ENCODE measurements at places on chromosomes 2 and 18.

DNA sequence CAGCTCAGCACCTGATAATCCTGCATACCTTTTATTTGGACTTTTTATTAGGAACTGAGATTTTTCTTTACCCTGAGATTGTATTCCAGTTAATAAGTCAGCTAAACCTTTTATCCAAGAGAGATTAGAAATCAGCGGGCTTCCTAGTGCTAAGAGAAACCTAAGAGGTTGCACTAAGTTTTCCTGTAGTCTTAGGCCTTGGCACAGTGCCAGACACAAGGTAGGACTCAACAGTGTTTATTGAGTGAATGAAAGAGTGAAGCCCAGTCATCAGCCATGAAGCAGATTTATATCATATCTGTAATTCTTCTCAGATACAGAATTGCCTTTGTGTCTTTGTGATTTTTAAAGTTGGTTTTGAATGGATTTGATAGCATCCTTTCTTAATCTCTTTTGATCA is 13.6 kb downstream of the OTX1 start:
- DNase-seq: no peak

DNA sequence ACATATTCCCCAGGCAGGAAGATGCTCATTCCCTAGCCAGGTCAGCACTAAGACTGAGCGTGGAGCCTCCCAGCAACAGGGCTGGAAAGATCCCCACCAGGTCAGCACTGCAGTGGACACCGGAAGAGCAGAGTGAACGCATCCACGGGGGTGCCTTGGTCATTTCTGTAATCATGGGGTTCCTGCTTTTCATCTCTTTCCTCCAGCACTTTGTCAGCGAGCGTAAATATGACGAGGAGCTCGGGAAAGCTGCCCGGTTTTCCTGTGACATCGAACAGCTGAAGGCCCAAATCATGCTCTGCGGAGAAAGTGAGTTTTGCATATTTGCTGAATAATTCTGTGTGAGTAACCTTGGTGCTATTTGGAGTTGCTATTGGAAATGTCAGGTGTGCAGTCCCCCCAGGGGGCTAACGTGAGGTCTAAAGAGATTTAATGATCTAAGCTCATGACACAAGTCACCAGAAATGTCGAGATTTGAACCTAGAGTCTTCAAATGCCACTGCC is 40.1 kb downstream of the KCTD18 start:
- DNase-seq: no peak

DNA sequence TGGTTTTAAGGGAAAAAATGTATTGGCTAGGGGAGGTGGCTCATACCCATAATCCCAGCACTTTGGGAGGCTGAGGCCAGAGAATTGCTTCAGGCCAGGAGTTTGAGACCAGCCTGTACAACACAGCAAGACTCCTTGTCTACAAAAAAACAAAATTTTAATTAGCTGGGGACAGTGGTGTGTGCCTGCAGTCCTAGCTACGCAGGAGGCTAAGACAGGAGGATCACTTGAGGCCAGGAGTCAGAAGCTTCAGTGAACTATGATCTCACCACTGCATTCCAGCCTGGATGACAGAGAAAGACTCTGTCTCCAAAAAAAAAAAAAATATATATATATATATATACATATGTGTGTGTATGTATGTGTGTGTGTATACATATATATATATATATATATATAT is 18.5 kb downstream of the CCDC88A start:
- no peak for DNase-seq

GRCh38 chr2:27628767-27629709 is at the start of the genes CCDC121 and GPN1:
CCDC121 (minus strand) TSS chr2:27629012; CDS start chr2:27627799, 1,213 bp downstream.
GPN1 (plus strand) TSS chr2:27629050; CDS start chr2:27629059, 9 bp downstream.
- DNase-seq: peak; percentile 84

GRCh38 chr2:175935289-175936181 is 66.5 kb downstream of the LNPK start:
- no peak for DNase-seq

DNA sequence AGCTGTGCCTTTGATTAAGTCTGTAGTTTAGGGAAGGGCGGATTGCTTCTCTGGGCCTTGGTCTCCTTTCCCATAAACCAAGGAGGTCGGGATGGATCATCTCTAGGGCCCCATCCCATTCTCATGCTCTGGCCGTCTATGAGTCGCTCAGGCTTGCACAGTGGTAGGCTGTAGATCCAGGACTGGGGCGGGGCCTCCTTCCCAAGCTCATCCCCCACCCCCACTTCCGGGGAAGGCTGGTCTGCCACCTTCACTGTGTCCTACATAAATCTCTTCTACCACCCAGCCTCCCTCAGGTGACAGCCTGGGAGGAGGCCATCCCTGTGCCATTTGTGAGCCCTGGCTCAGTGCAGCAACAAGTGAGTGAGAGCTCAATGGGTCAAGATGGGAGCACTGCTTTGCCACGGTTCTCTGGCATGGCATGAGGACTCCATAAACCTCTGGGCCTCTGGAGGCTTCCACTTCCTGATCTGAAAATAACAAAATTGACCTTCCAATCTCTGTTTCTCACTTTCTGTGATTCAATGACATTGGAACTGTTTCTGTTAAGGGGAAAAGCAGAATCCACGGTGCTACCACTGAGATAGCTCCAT is 68.5 kb downstream of the SUMO1 start:
- no peak for DNase-seq

- no peak for DNase-seq
Observed at GRCh38 chr2:204051476-204051875, 114.9 kb downstream of the ICOS start.

DNA sequence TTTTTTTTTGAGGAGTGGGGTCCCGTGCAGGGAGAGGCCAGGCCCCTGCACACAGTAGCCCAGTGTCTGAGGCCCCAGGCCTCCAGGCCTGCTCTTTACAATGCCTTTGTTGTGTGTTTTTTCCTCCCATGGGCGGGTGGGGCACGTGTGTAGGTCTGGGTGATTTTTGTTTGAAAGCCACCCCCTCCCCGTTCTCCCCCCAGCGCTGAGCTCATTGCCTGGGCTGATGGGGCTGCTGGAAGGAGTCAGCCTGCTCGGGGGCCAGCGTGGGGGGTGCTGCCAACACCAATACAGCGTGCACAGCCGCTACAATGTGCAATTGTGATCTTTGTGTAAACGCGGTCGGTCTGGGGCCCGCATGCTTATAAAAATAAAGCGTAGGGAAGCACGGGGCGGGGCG is 142.7 kb downstream of the DYSF start:
- no peak for DNase-seq

- no peak for DNase-seq
Observed at GRCh38 chr2:71843391-71843850, 304.2 kb downstream of the CYP26B1 start.

GRCh38 chr2:195610717-195611116 is 46.3 kb upstream of the SLC39A10 start:
- DNase-seq: no peak

GRCh38 chr2:160742667-160743066 is 249.1 kb upstream of the RBMS1 start:
- no peak for DNase-seq

DNA sequence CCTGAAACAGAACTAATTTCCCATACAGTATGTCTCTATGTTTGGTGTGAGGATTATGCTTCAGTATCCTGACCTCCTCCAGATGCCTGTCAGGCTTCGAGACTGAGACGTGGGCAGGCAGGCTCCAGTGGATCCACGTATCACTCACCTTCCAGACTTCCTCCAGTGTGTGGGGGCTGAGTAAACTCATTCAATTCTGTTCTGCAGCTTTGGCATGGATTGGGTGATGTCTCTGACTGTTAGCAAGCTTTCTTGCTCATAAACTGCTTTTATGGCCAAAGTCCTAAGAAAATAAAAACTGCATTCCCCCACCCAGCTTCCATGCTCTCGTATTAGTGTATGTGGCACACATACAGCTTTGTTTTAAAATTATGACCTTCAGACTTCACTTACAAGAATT is 53.6 kb downstream of the CCDC93 start:
- DNase-seq: no peak

DNA sequence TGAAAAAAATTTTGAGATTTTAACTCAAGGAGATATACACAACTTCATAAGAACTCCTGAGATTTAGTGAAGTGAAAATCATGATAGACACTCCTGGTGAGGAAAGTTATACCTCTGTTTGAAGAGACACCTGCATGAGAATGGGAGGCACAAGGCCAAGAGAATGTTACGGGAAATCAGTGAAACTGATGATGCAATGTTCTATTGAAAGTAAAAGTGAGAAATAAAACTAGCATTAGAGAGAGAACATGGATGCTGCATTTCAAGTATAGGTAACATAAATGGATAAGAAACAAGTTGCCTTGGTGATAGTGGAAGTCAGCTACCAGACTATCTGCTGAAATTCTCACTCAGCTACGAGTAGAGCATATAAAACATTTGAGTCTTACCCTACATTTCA is 562.1 kb upstream of the FANCL start:
- no peak for DNase-seq

- DNase-seq: no peak
Observed at GRCh38 chr2:158740621-158741020, 54.5 kb upstream of the DAPL1 start.

DNA sequence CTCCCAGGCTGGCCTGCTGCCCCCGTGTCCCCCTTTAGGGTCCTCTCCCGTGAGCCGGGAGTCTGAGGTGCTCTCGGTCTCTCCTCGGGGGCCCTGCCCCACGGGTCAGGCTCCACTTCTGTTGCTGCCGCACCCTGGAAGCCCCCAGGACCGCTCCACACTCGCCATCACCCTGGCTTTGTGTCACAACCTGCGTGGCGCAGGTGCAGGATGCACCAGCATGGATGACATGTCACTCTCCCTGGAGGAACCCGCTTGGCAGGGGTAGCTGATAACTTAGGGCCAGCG is 10.8 kb upstream of the ARHGEF4 start:
- DNase-seq: no peak

DNA sequence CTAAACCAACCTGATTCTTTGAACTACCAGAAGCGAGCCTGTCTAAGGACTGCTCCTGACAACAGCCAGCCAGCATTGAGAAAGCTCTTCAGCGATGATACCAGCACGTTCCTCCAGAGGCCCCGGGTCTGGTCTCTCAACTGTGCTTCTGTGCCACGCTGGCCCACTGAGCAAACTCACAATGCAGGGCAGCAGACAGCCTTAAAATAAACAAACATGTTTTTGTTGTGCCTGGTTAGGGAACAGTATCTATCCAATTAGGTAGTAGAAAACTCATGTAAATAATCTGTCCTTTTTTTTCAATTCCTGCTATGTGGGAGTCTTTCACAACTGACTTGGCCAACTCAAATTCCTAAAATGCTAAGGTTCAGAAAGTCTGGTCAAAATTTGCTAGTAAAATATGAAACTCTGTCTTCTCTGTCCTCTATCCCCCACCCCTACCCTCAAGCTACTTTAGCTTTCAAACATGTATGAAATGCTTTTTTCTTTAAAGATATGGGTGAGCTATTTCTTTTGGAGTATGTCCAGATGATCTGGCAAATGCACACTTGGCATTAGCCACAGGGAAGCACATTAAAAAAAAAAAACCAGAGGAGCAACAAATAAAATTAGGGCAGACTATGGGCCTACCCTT is 21.4 kb upstream of the EML4 start:
- no peak for DNase-seq

- DNase-seq: no peak
Observed at GRCh38 chr18:8994603-8995002, 107.9 kb upstream of the NDUFV2 start.

- no peak for DNase-seq
Observed at GRCh38 chr2:154291511-154291910, 407.0 kb upstream of the KCNJ3 start.

- DNase-seq: no peak
Observed at GRCh38 chr2:217585362-217585761, 417.4 kb downstream of the TNS1 start.

DNA sequence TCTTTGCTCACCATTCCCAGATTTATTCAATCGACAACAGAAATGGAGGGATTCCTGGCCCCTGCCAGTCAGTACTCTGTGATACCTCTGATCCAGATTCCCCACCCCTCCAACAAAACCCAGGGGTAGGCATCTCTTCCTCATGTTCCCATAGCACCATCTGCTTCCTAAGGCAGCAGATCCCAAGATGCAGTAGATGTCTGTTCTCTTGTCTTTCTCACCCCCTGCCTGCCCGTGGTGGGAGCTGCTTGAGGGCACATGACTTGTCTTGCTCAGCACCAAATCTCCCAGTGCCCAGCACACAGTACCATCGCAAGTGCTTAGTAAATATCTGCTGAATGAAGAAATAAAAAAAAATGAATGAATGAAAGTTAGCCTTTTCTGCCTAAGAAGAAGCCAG is 98.2 kb downstream of the ZBTB7C start:
- no peak for DNase-seq

DNA sequence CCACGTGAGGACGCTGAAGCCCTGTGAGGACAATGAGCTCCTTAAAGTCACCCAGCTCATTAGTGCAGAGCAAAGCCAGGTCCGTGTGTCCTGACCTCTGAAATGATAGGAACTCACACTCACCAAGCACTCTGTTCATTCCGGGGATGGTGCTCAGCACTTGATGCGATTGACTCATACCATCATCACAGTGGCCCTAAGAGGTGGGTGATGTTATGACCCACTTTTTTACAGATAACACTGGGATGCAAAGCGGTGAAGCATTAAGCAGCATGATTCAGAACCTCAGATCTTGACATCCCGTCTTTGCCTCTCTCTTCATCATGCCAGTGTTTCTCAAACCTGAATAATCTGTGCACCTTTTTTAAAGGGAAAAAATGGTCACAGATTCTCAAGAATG is 234.8 kb downstream of the ALPK2 start:
- DNase-seq: no peak

DNA sequence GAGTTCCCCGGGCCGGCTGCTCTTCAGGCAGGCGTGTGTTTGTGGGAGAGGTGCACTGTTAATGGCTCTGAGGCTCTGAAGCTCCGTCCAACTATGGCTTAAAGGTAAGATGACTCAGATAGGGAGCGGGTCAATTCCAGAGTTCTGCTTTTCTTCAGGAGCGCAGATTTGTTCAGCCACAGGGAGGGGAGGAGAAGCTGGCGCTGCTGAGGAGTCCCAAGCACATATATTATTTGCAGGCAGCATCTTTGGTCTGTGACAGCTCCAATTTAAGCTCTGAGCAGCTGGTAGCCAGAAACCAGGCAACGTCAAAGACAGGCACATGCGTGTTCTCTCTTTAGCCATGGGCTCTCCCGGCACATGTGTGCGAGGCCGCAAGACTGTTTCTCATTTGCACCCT is 229.2 kb downstream of the BCL2 start:
- no peak for DNase-seq

- DNase-seq: no peak
Observed at GRCh38 chr2:63853527-63854310, 12.0 kb downstream of the UGP2 start.

GRCh38 chr18:23703057-23703986 is 14.1 kb downstream of the LAMA3 start:
- DNase-seq: no peak

DNA sequence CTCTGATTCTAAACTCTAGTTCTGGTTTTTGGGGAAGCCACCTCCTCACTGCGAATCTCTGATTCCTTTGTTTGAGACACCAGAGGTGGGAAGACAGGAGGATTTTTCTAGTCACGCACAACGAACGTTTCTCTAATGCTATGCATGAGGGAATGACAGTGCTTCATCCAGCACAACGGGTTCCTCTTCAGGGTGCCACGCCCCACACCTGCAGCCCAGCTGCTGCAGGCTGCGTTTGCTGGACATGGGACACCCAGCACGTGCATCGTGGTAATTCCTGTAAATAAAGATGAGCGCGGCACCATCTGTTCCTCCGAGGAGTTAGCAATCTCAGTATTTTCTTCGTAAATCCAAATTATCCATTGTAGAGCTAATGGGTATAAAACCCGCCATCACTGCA is 37.5 kb upstream of the TPO start:
- DNase-seq: no peak

GRCh38 chr2:151833984-151834383 is 5.8 kb upstream of the ARL5A start:
- DNase-seq: no peak

GRCh38 chr2:54402350-54402749 is 53.8 kb upstream of the SPTBN1 start:
- DNase-seq: no peak

- no peak for DNase-seq
Observed at GRCh38 chr2:146850746-146851145, 994.1 kb upstream of the ACVR2A start.
